ENCODE measurements at places on chromosomes 5 and 9. TPM values are rescaled to one million over a fixed set of nuclear protein-coding genes. Genes with fewer than 3 reads are reported as not detected.
A peak's percentile ranks its signal among the peaks of the same experiment; 100 is the strongest.

DNA sequence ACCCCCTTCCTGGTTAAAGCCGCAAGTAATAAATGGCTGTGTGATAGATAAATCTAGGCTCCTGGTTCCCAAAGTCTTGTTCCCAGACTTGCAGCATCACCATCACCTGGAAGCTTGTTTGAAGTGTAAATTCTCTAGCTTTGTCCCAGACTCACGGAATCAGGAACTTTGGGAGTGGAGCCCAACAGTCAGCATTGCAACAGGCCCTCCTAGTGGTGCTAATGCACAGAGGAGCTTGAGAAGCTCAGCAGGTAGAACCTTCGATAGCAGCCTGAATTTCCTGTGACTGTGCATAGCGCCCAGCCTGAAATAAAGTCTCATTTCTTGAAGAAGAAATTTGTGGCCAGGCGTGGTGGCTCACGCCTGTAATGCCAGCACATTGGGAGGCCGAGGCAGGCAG lies 30.3 kb upstream of the MELK start:
- H3K27me3 ChIP-seq = no peaks in the 10 kb centered on the region
- H3K27ac ChIP-seq = no peak overlapping the region

DNA sequence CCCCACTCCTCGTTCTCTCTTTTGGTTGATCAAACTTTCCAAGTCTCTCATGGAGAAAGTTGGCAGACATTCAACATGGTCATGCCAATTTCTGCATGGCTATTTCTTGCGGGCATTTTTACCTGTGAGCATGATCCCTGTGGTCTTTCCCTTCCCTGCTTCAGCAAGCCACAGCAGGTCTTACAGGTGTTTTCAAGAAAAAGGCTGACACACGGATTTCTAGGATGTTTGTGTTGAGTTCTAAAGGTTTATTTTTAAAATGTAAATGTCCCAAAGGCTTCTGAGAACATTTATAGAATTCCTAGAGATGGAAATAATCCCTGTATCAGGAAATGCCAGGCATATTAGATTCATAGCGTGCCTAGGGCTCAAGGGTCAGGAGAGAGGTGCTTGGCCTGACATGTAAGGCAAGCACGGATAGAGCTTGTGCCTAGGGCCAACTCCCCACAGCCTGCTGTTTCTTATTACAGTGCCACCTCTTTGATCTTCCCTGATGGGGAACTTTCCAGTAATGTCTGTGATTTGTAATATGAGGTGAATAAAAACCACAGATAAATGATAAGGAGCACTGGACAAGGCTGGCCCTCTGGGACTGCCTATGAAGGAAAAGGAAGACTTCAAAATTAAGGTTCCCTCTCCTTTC lies 79.8 kb downstream of the MUSK start:
- H3K27ac ChIP-seq = no peak overlapping the region
- no peaks in the 10 kb centered on the region for H3K27me3 ChIP-seq
- no peak overlapping the region for H3K4me3 ChIP-seq
- H3K36me3 ChIP-seq = no peaks in the 10 kb centered on the region
- H3K4me1 ChIP-seq = no peaks in the 10 kb centered on the region

- DNase-seq = no peak
- peaks cover 7% of the 10 kb centered on the region for H3K4me1 ChIP-seq
- no peak overlapping the region for H3K27ac ChIP-seq
- H3K36me3 ChIP-seq = no peaks in the 10 kb centered on the region
- H3K4me3 ChIP-seq = no peak overlapping the region
These were observed 7.2 kb downstream of the S1PR3 start for GRCh38 chr9:88998503-88998902.

GRCh38 chr5:151676719-151677118 lies 10.0 kb downstream of the SPARC start:
- no peaks in the 10 kb centered on the region for H3K27me3 ChIP-seq
- H3K27ac ChIP-seq = no peak overlapping the region
- H3K4me3 ChIP-seq = no peak overlapping the region
- no peaks in the 10 kb centered on the region for H3K4me1 ChIP-seq

DNA sequence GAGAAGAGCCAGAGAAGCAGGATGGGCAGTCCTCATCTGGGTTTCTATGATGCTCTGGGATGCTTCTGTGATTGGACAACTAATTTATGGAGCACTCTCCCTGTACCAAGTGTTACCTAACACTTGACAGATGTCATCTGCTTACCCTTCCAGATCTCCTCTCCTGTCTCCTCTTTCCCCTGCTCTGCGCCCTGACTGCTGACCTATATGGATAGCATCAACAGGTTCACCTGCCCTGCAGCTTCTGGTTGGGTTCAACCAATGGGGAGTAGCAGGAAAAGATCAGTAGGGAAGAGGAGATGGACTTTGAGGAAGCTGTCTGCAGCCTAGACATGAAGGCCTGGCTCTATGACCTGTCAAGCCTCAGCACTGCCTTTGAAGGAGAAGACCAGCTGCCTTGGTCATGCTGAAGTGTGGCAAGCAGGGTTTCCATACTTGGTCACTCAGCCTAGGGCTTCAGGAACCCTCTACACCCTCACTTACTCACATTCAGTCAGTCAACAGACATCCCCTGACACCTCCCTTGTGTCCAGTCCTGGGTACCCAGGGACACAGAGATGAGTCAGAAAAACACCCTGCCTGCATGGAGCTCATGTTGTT lies 11.3 kb upstream of the P4HA2 start:
- H3K36me3 ChIP-seq = no peaks in the 10 kb centered on the region
- H3K4me3 ChIP-seq = no peak overlapping the region
- no peak overlapping the region for H3K27ac ChIP-seq
- no peaks in the 10 kb centered on the region for H3K4me1 ChIP-seq

GRCh38 chr9:33264003-33264472 lies 470 bp downstream of the BAG1 start:
- peak overlapping the region; percentile 61 for H3K27ac ChIP-seq
- H3K36me3 ChIP-seq = peaks cover 58% of the 10 kb centered on the region

GRCh38 chr9:135156525-135157510 lies 69.3 kb downstream of the OLFM1 start:
- H3K4me1 ChIP-seq = no peaks in the 10 kb centered on the region
- DNase-seq = peak; percentile 13

GRCh38 chr5:67921004-67921601 lies 294.5 kb upstream of the PIK3R1 start:
- H3K4me3 ChIP-seq = no peak overlapping the region
- H3K36me3 ChIP-seq = no peaks in the 10 kb centered on the region
- DNase-seq = no peak
- no peaks in the 10 kb centered on the region for H3K27me3 ChIP-seq
- H3K4me1 ChIP-seq = no peaks in the 10 kb centered on the region

GRCh38 chr5:14036947-14037346 lies 92.5 kb upstream of the DNAH5 start:
- no peak overlapping the region for H3K4me3 ChIP-seq
- no peaks in the 10 kb centered on the region for H3K27me3 ChIP-seq
- no peak for DNase-seq
- H3K4me1 ChIP-seq = no peaks in the 10 kb centered on the region

DNA sequence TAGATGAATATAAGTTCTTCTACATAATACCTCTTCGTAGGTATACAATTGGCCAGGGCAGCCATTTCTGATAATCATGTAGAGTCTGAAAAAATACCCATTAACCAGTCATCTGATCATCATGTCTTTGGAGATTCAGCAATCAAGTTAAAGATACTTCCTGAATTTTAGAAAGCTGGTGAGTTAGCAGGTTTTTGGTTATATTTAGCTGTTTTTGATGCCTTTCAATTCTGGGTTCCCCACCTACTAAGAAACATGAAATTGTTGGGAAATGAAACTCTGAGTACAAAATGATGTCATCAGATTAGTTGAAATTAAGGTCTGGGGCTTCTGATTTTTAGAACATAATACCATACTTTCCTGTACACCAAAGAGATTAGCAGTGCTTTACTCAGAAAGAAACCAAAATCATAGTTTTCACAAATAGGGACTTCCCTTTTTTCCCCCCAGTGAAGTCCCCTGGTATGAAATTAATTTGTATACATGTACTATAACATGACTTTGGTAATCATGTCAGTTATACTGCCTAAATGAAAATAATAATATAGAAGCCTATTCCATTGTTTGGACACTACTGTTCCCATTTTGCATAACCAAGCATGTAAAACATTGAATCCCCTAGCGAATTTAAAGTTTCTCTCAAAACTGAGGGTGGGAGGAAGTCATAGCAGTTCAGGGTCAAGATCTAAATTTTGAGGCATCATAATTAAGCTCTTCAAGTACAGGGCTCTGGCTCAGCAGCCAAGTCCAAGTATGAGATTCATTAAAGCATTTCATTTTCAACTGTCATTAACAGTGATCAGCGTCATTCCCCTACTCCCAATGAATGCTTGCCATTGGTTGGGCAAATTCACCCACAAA lies 17.9 kb downstream of the PRLR start:
- H3K4me3 ChIP-seq = no peak overlapping the region
- no peaks in the 10 kb centered on the region for H3K36me3 ChIP-seq
- no peaks in the 10 kb centered on the region for H3K27me3 ChIP-seq

DNA sequence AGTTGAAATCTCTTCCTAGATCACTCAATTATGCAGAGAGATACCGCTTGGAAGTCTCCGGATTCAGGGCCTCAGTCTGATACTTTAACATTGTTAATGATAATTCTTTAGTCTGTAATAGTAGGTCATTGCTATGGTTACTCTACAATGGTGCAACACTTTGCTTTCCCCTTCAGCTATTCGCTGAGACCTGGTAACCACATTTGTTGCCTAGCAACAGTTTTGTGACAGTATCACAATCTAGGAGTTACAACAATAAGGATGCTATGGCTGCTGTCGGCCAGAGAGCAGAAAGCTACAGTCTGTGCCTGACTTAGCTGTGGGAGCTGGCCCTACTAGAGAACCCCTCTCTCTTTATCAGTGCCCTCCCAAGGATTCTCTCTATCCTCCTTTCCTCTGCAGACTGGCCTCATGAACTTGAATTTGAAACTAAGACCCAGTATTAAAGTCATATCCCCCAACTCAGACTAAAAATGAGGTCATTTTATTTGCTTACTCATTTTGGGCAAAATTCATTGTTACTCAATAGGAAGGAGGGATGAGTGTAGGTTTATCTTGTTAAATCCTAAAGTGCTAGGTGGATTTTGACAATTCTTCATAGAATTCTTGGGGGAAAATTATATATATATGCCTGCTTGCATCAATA lies 39.3 kb downstream of the NR2F1 start:
- H3K27me3 ChIP-seq = peaks cover 8% of the 10 kb centered on the region
- H3K27ac ChIP-seq = no peak overlapping the region
- no peak overlapping the region for H3K4me3 ChIP-seq
- H3K36me3 ChIP-seq = no peaks in the 10 kb centered on the region
- no peak for DNase-seq
- H3K4me1 ChIP-seq = peaks cover 21% of the 10 kb centered on the region

DNA sequence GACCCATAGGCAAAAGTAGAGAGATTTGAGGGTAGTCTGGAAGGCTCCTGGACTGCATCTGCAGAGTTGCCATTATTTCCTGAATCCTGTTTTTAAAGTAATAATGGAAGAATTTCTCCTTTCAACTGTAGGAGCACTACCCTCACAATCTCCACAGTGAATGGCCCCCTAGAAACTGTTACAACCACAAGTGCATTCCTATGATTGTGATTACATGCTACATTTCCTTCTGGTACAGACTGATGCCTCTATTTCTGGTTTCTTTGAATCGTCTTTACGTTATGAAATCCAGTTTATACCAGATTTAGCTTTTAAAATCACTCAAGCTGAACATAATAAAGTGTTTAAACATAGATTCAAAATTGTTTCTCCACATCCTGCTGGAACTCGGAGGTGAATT lies 49.4 kb downstream of the FRMPD1 start:
- no peak overlapping the region for H3K4me3 ChIP-seq
- no peaks in the 10 kb centered on the region for H3K4me1 ChIP-seq
- no peaks in the 10 kb centered on the region for H3K36me3 ChIP-seq
- H3K27ac ChIP-seq = no peak overlapping the region

- no peak overlapping the region for H3K27ac ChIP-seq
- no peak for DNase-seq
- H3K36me3 ChIP-seq = no peaks in the 10 kb centered on the region
- H3K4me1 ChIP-seq = no peaks in the 10 kb centered on the region
These were observed 4.0 kb upstream of the CCL28 start for GRCh38 chr5:43415935-43416802.

DNA sequence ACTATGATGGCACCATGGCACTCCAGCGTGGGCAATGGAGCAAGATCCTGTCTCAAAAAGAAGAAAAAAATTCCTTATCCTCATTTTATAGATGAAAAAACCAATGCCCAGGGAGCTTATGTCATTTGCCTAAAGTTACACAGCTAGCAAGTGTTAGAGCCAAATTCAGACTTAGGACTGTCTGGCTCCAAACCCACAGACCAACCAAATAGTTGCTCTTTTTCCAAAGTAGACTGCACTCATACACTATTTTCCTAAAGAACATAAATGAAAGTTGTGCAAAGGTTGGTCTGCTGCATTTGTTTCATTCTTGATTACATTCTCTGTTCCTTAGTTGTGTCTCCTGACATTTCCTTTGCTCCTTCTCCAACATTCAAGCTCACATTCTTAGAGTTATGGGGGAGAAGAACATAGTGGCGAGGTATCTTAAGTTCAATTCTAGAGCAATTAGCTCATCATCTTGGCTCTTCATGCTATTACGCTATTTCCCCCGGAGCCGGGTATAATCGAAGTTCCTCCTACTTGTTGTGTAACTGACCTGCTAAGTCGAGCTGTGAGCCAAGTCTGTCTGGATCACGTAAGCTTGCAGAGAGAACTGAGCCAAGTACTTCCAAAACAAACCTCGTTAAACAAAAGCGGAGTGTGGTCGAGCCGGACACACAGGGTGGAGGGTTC lies 138.3 kb downstream of the RFK start:
- no peak overlapping the region for H3K4me3 ChIP-seq
- H3K36me3 ChIP-seq = no peaks in the 10 kb centered on the region
- H3K4me1 ChIP-seq = no peaks in the 10 kb centered on the region
- H3K27me3 ChIP-seq = peaks cover 3% of the 10 kb centered on the region

DNA sequence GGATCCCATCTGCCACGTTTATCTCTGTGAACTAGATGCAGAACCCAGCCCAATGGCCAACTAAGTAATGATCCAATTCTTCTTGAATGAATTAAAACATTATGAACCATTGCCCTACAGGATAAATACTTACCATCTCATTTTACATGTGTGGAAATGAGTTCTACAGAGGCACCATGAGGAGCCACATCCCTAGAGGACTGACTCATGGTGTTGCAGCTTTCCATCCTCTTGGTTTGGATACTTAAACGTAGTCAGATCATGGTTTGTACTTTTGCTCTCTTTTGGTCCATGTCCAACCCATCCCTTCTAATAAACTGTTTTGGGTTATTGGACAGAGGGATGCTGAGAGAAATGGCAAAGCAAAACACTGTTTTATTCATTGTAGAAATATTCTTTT lies 484.8 kb downstream of the EBF1 start:
- no peaks in the 10 kb centered on the region for H3K27me3 ChIP-seq
- no peaks in the 10 kb centered on the region for H3K36me3 ChIP-seq
- no peaks in the 10 kb centered on the region for H3K4me1 ChIP-seq
- no peak for DNase-seq
- H3K27ac ChIP-seq = no peak overlapping the region

GRCh38 chr5:35668794-35669193 lies 51.1 kb downstream of the SPEF2 start:
- no peaks in the 10 kb centered on the region for H3K36me3 ChIP-seq
- peaks cover 18% of the 10 kb centered on the region for H3K4me1 ChIP-seq
- H3K27me3 ChIP-seq = no peaks in the 10 kb centered on the region
- no peak for DNase-seq

Gene NUDT2
- 4.5 TPM for total RNA-seq

Gene MRPL22
- 30.2 TPM for total RNA-seq

Gene ALDH1A1
- total RNA-seq = 0.39 TPM

Gene PRRC2B
- total RNA-seq = 256 TPM

Gene GRAMD2B
- 9.4 TPM for total RNA-seq

All from CD4-positive, alpha-beta T cell (primary cell).